Progenitor cell of endocrine pancreas (in vitro differentiated cells): ENCODE measurements at places on chromosomes 5 and 9.

DNA sequence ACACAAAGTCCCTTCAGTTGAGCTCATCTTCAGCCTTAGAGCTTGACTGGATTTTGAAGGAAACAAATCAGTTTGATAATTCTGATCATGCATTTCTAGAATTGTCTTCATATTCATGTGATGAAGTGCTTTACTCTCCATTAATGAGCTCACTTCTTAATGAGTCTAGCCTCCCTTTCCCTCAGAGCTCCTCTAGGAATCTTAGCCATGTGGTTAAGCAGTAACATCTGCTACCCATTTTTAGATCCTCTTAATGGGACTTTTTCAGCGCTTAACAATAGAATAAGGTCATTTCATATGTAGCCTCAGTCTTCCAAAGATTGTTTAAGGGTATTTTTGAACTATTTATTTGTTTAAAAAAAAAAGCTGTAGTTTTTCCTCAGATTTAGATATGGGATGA, 36.9 kb upstream of the LURAP1L start:
- no peak for DNase-seq

DNA sequence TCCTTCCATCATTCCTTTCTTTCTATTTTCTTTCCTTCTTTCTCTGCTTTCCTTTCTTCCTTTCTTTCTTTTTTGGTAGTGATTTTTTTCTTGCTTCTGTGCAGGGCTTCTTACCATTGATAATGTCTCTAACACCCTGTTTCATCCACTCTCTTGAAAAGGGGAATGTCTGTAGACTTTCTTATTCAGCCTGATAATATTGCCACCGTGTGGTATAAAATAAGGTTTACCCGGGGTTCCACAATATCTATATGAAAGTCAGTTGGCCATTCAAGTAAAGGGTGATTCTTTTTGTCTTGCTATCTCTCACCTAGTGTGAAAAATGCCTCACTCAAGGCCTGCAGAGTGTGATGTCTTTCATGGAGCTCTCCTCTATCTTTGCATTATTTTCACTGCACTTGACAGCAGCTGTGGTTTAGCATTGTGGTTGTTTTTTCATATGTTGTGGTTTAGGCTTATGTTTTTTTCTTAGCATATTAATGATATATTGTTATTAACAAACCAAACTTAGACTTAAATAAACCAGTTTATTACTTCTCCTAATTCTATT, 153.9 kb downstream of the CSNK1G3 start:
- no peak for DNase-seq

DNA sequence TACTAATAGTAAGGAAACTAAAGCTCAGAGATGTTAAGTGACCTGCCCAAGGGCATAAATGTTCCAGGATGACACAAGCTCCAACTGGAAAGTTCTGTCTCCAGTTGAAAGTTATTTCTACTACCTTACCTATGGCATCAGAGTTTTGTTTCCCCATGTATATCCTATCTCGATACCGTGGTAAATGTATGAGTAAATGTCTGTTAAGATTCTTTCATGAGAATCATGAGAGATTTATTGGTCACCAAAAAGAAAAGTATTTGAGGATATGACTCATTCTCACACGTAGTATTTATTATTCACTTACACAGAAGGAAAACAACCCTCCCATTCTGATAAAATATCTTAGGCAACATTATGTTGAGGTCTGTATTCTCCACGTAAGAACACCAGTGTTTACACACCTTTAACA, 11.1 kb upstream of the SHOC1 start:
- DNase-seq = no peak

DNA sequence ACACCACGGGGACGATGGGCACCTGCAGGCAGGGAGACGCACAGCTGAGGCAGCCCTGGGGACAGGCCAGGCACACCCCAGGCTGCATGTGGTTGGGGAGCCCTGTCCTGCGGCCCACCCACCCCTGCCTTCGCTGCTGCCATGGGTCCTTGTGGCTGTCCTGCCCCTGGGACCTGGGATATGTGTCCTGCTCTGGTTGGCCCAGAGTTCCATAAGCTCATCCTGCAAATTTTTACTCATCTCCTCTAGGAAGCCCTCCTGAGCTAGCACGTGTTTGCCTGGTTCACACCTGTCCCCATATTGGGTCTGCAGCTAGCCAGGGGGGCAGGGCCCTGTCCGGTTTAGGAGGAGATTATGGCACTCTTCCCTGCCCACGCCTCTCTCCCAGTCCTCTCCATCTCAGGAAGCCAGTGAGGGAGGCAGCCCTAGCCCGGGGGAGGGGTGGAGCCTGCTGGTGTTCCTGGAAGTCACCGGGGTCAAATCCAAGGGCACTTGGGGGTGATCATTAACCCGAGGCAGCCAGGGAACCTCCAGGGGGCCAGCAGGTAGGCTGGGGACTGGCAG, 12.2 kb downstream of the EGFL7 start:
- DNase-seq = peak; percentile 76

DNA sequence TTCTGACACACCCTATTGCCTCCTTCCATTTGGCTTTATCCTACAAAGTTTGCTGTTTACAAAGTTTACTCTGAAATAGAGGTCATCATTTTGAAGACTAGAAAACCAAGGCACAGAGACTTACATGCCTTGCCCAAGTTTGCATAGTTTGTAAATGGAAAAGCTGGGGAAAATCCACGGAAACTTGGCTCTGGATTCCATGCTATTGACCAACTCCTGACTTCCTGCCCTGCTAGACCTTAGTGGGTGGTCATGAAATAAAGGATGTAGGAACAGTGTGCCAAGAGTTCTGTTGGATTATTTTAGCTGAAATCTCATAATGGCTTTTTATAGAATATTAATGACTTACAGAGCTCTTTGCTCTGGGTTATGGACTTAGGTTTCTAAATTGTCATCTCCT, 69.5 kb downstream of the GRIA1 start:
- DNase-seq = no peak
